ENCODE measurements at places on chromosomes 5 and 9. TPM values are rescaled to one million over a fixed set of nuclear protein-coding genes. Genes with fewer than 3 reads are reported as not detected.

The GSN gene
- 130 TPM for total RNA-seq

DNA sequence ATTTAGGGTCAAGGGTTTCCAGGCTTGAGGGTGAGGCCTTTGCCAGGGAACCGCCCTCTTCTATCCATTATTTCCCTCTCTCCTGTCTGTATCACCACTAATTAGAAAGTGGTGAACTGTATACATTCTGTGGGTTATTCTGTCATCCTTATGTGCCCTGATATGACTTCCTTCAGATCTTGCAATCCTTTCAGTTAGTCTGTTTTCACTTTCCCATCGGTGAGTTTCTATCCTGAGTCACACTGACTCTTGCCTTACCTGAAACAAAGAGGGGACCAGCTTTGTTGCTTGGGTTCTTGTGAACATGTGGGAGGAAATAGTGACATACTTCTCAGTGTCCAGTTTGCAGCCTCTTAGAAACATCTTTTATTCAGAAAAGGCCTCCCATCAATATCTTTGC, 205.4 kb upstream of the GHR start:
- DNase-seq, result no peak
- H3K4me1 ChIP-seq, result no peaks in the 10 kb centered on the region
- H3K27ac ChIP-seq, result no peak overlapping the region
- no peaks in the 10 kb centered on the region for H3K27me3 ChIP-seq
- no peaks in the 10 kb centered on the region for H3K36me3 ChIP-seq

DNA sequence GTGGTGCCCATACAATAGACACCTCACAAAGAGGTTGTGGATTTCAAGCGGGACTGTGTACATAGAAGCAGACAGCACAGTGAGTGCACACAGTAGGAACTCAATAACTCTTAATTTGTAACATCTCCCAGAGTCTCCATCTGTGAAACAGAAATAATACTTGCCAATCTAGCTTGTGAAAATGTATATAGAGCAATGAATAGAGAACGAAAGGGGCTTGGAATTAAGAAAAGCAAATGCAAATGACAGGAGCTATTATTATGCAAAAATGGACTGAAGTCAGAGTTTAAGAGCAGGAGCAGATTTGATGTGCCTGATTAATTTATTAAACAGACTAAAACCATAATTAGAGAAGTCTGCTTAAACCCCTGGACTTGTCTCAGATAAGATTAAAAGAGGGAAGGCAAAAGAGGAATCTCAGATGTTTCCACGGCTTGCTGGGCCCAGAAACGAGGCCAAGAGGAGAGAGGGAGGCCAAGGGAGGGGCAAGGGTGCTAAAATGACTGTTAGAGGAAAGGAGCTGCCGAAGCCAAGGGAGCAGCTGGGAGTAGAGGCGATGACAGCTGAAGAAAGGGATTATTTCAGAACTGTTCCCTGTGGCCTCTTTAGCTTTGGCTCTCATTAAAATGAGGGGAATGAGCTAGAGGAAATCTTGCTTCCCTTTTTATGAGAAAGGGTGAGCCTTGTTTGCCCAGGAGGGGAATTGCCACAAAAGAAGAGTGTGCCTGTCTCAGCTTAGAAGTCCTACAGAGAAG, 72.1 kb downstream of the FEM1C start:
- H3K36me3 ChIP-seq, result no peaks in the 10 kb centered on the region
- H3K4me3 ChIP-seq, result no peak overlapping the region
- no peaks in the 10 kb centered on the region for H3K27me3 ChIP-seq
- H3K27ac ChIP-seq, result no peak overlapping the region
- no peaks in the 10 kb centered on the region for H3K4me1 ChIP-seq
- DNase-seq, result no peak

DNA sequence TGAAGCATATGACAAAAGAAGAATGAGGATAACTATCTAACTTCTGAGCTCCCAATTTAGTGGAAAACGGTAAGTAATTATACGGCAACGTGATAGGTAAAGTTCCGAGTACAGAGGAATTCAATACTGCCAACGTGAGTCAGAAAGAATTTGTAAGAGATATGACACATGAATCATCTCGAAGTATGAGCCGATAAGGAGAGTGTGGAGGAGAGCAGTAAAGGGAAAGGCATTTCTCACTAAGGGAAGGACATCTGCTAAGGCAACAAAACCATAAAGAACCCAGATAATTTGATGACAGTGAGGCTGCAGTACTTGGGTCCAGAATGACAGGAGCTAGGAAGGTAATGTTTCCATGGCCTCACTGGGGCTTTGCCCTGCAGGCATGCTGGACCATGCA, 11.0 kb downstream of the MPDZ start:
- DNase-seq, result peak; percentile 71
- no peak overlapping the region for H3K4me3 ChIP-seq

The PSMB7 gene
- total RNA-seq, result 227 TPM

DNA sequence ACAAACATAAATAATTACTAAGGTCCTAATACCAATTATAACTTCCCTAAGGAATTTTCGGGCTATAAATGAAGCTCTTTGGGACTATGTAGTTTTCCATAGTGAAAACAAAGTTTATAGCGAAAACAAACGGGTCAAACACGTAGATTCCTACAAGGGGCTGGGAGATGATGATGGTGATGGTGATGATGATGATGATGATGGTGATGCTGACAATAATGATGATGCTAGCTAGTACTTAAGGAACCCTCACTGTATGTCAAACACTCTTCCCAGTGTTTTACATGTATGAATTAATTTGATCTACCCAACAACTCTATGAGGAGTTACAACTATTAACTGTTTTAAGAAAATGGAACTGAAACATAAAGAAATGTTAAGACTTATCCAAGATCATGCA, 63.7 kb upstream of the PIK3R1 start:
- no peak overlapping the region for H3K27ac ChIP-seq
- H3K27me3 ChIP-seq, result no peaks in the 10 kb centered on the region
- H3K4me3 ChIP-seq, result no peak overlapping the region
- no peaks in the 10 kb centered on the region for H3K36me3 ChIP-seq
- no peak for DNase-seq

The RPL12 gene
- 1,361 TPM for total RNA-seq

The PTPDC1 gene
- total RNA-seq, result 9.1 TPM

DNA sequence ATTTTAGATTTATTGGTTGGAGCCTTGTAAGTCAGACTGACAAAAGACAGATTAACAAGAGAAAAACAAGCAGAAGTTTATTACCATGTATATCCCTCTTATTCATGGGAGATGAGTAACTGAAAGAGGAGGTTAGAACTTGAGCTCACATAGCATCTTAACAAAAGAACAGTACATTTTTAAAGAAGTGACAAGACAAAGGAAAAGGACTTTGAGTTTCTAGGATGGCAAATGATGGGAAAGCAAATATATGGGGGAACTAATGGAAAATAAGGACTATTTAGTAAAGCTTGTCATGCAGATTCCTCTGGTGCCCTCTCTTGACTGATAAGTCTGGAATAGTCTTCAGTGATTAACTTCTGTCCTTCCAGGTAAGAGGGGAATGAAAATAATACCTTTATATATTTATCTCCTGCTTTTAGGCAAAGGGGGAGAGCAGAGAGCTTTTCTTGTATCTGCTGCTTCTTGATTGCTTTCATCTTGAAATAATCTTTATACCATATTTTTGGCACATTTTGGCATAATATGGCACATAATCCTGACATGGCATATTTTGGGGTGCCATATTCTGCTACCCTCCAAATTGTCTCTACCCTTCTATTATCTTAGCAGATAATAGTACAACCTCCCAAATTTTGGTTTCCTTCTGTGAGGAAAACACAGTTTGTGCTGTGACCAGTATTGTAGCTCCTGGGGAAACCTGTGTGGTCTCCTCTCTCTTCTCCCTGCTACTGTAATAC, 206.8 kb downstream of the TMC1 start:
- no peak overlapping the region for H3K4me3 ChIP-seq
- no peak for DNase-seq
- no peak overlapping the region for H3K27ac ChIP-seq
- no peaks in the 10 kb centered on the region for H3K27me3 ChIP-seq
- no peaks in the 10 kb centered on the region for H3K36me3 ChIP-seq
- no peaks in the 10 kb centered on the region for H3K4me1 ChIP-seq

The CSF1R gene
- total RNA-seq, result not detected

The PCSK5 gene
- 4.8 TPM for total RNA-seq

The RNF180 gene
- total RNA-seq, result 5.6 TPM

- H3K4me3 ChIP-seq, result no peak overlapping the region
- H3K27ac ChIP-seq, result no peak overlapping the region
- H3K4me1 ChIP-seq, result no peaks in the 10 kb centered on the region
- peaks cover 2% of the 10 kb centered on the region for H3K36me3 ChIP-seq
- no peak for DNase-seq
These were observed 27.8 kb downstream of the ZCCHC10 start for GRCh38 chr5:132998556-132998955.

The LURAP1L gene
- total RNA-seq, result 3.3 TPM
